ENCODE measurements at places on chromosomes 5 and 9.

GRCh38 chr5:27080147-27080546 is 41.8 kb upstream of the CDH9 start:
- DNase-seq: no peak

DNA sequence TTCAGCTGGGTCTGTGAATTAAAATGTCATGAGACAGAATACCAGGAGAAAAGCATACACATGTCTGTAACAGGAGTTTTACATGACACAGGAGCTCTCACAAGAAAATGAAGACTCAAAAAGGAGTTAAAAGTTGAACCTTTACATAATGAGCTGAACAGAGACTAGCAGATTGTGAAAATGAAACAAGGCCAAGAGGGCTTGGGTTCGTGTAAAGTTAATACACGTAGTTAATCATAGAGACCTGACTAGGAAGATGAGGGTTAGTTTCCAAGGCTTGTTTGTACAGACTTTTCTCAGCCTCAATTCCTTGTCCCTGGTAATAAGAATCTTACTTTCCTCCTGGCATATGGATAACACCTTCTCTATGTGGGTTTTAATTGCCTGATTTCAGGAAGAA is 1294.0 kb downstream of the MAT2B start:
- DNase-seq: no peak

- DNase-seq: no peak
Observed at GRCh38 chr5:178417391-178417811, 172.8 kb downstream of the COL23A1 start.

DNA sequence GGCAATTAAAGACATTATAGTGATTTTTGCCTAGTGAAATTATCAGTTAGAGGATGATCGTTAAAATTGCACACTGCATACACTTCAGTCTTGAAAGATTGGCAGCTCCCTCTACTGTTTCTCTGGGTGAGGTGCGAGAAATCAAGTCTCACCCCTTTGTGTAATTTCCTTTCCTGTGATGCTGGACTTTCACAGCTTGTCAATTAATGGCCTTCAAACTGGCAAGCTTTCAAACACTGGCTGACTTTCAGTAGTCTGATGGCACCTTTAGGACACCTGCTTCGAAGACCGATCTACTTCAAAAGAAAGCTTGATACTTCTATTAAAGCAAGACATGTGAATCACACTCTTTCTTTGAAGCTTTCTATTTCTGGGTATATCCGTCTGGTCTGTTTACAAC is 706.7 kb upstream of the PTPRD start:
- DNase-seq: no peak

- DNase-seq: no peak
Observed at GRCh38 chr9:14994738-14995137, 84.5 kb upstream of the FREM1 start.

DNA sequence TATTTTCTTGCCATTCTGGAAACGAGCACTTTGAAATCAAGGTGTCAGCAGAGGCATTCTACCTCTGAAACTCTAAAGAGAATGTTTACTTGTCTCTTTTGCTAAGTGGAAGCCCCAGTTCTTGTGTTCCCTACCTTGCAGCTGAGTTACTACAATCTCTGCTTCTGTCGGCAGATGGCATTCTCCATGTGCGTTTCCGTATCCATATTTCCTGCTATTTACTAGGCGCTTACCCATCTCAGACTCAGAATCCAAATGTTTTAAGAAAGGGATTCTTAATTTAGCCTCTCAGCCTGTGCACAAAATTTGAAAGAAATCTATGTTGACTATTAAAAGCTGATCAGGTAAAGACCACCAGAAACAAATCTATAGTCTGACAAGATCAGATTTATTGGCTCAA is 221.3 kb upstream of the FTMT start:
- DNase-seq: no peak

DNA sequence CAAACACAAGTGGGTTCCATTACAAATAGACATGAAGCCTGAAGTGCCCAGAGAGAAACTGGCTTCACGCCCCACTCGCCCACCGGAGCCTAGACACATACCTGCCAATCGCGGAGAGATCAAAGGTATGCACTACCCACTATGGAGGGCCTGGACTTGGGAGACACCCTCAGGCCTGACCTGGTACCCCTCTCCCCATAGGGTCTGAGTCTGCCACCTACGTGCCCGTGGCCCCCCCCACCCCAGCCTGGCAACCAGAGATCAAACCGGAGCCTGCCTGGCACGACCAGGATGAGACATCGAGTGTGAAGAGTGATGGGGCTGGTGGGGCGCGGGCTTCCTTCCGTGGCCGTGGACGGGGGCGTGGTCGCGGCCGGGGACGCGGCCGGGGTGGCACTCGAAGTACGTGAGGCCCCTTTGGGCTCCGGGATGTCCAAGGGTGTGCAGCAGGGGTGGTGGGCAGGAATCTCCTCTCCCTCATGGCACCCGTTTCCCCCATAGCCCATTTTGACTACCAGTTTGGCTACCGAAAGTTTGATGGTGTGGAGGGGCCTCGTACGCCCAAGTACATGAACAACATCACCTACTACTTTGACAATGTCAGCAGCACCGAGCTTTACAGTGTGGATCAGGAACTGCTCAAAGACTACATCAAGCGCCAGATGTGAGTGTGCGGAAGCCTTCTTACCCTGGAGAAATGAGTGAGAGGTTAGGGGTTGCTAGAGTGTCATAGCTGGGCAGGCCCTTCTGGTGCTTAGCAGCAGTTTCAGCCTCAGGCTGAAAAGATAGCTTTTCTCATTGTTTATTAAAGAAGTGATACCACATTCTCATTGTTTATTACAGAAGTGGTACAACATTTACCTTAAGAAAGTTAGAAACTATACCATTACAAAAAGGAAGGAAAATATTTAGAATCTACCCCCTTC is 38.7 kb downstream of the LARP1 start:
- no peak for DNase-seq

GRCh38 chr5:179317411-179318220 is 27.6 kb downstream of the ADAMTS2 start:
- DNase-seq: no peak

DNA sequence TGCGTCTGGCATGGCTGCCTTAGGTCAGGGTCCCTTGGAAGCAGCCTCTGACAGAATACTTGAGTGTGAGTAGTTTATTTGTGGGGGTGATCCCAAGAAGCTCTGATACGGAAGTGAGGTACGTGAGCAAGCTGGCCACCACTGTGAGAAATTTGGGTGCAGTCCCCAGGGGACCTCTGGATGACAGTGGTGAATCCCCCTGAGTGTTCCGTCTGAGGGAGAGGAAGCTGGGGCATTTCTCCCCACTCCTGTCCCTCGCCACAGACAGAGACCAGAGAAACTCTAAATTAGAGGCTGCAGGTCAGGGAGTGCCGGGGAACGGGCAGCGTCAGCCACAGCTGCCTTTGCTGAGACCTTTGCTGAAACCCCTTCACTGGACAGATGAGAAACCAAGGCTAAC is 155.9 kb upstream of the COL5A1 start:
- no peak for DNase-seq

DNA sequence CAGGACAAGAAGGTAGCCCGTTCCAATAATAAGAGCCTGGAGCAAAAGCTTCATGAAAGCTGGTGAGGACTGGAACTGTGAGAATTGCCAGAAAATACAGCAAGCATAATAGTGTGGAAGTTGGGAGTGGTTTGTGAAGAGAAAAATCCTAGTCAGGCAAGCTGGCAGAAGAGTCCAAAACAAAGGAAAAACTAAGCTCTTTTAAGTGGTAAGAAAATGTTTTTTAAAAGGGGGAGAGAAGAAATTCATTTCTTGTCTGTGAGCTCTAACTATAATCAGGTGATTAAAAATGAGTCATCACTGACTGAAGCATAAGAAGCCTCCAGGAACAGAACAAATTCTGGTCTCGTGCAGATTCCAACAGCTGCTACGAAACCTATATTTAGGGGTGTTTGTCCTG is 102.6 kb downstream of the CAAP1 start:
- no peak for DNase-seq
